AML-193 (cell line): ENCODE measurements at places on chromosomes 4 and X.

DNA sequence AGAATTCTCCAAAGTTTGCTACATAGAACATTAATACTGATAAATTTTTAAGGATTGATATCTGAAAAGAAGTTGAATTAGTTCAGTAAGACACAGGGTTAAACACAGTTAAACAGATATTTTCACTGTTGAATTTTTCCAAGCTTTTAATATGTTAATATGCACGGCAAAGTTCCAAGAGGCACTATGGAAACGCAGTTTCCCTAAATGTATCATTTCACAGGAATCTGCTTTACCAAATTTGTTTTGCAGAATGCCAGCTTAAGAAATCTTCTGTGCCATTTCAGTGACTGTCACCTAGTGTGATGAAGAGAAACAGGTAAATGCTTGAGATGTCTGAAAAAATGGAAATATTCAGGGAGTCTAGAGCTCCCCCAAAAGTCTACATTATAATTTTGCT, 395.9 kb upstream of the GRIA3 start:
- no peak for DNase-seq

DNA sequence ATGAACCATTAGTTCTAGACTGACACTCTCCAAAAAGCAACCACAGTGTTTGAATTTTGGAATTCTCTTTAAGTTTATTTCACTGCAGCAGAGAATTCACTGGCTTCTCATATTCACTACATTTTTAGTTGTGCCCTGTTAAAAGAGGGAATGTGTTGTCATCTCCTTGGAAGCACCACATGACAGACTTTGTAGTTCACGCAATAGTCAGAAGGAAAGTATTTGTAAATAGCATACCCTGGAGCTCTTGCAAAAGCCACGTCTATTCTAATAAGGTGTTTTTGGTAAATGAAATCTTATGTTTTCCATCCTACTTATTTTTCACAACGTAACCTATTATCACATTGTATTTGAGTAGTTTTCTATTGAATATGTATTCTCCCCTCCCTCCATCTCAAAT, 25.8 kb downstream of the DOCK11 start:
- no peak for DNase-seq

DNA sequence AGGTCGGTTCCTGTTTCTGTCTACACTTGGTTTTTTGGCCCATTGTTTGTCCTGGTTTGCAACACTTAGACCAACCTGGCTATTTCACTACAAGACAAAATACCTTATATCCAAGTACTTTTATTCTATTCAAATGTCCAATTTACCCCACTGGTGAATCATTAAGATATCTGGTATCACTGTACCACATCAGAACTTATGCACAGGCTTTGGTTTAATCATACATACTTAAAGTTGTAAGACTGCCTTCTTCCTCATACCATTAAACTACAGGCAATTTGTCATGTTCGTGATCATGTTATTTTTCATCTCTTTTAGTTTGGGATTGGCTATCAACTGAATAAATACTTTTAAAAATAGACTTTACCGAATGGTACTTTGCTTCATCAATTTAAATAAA, 53.0 kb upstream of the ATOH1 start:
- no peak for DNase-seq

- DNase-seq = no peak
Observed at GRCh38 chr4:16416601-16417000, 190.3 kb upstream of the TAPT1 start.

- DNase-seq = no peak
Observed at GRCh38 chr4:81164623-81165416, 50.2 kb downstream of the PRKG2 start.

DNA sequence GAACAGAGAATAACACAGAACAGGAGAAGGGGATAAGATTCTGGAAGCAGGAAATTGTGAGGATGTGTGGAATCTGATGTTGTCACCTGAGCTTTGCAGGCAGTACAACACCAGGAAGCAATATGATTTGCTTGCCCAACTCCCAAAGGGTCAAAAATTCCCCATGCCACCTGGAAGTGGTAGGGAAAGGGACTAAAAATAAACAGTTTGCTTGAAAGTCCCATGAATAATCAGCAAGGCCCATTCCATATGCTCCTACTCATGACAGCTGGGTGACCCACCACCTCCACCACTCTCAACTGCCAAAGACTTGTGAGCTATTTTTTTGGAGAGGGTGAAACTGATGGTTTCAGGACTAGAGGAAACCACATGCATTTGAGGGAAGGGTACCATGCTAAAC, 168.4 kb downstream of the KCNIP4 start:
- DNase-seq = no peak

GRCh38 chr4:47482326-47482725, 2.7 kb upstream of the ATP10D start:
- peak; percentile 19 for DNase-seq

DNA sequence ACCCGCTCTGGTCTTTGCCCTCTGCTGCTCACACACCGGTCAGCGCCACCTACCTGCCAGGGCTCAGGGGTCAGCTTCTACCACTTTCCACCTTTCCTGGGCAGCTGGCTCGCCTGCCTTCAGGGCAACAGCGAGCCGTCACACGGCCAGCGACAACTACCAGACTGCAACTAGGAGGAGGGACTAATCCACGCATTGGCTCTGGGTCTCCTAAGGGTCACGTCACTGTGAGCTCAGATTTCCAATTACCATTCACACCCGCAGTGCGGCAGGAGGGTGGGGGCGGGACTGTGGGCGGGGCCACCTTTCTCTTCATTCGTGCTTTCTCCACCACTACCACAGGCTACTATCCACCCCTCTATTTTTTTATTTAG, at the start of gene BEX5:
BEX5 (minus strand) TSS at position 172 of the 374 bp plus-strand sequence. CDS start 1,712 bp downstream, outside the sequence.
- peak; percentile 21 for DNase-seq

DNA sequence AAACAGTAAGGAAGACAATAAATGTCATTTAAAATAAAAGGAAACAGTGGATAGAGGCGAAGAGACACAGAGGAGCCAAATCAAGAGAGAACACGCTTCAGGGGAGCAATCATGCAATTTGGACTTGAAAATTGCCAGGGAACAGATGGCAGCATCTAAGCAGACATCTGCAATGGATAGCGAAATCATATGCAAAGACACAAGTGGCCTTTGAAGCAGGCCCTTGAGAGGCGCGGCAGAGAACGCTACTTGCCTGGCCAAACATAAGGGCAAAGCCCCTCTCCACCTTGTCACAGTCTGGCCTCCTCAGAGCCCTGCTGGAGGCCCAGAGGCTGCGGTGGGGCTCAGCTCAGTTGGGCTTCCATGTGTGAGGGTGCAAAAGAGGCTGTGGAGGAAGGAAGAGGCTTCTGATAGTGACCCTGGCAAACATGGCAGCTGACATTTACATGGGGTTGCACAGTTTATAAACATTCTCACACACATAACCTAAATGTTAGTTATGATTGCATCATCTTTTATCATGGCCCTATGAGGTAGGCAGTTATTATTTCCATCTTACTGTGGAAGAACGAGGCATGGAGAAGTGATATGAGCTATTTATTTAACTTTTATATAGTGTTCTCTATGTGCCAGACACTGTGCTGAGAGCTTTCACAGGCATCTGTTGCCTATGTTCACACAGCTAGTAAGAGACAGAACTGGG, 18.3 kb downstream of the ADGRG4 start:
- DNase-seq = no peak

DNA sequence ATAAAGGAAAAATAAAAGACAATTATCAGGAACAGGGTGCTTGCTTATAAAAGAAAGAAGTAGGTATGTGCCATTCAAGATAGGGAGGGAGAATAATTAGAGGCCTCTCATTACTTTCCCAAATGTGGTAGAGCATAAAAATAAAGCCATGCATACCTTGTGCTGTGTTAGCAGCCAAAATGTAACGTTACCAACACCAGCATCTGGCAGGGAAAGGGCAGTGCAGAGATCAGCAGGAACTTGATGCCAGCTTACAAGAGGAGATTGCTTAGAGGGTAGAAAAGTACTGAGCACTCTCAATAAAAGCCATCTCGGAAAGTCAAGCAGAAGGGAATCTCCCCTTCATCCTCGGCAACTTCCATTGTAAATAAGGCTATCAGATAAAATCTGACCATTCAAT, 195.6 kb downstream of the RASL11B start:
- DNase-seq = no peak

DNA sequence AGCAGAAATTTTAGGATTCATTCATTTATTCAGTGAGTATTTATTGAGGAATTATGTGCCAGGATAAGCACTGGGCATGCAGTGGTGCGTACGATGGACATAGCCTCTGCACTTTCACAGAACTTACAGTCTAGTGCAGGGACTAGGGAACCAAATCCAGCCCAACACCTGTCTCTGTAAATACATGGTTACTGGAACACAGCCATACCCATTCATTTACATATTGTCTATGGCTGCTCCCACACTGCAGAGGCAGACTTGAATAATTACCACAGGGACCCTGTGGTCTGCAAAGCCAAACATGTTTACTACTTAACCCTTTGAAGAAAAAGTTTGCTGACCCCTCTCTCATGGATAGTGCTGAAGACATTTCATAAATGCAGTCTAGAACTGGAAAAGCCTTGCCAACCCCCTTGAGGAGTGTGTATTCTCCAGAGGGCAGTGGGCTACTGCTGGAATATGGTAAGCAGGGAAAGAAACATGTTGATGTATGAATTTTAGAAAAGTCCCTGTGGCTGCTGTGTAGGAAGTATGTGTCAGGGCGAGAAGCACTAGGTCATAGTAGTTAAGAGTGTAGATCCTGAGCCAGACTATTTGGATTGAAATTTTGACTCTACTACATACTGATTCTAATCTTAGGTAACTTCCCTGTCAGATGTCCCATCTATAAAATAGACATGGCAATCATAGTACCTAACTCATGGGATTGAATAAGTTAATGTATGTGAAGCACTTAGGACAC, 75.5 kb downstream of the GALNT7 start:
- no peak for DNase-seq

DNA sequence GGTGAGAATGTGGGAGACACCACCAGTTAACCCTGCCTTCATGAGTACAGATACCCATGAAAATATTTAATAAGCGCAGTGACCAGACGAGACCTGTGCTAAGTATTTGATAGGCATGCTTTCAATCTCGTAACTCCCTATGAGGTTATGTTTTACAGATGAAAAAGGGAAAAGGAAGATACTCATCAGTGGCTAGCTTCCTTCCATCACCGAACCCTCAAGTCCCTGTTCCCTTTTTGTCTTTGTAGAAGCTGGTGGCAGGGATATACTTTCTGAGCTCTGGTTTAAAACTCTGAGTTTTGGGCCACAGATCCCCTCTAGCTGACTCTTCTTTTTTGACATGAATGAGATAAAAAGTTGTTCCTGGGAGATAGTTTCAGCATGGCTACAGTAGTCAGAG, 26.3 kb downstream of the AFF1 start:
- DNase-seq = peak; percentile 41

GRCh38 chrX:134502686-134503085, 42.7 kb downstream of the HPRT1 start:
- no peak for DNase-seq

DNA sequence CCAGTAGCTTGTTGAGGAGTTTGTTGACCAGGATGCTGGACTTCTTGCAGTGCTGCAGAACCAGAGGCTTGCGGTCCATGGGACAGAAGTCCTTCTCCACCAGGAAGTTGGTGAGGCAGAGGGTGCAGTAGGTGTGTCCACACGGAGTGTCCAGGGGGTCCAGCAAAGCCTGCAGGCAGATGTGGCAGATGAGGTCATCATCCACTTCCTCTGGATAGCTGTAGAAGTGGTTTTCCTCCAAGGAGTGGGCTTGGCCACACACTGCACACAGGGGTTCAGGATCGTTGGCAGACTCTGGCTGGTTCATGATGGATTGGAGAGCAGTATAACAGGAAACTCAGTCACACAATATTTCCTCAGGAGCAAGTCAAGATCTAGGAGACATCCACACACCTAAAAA, 17.6 kb downstream of the LNX1 start:
- no peak for DNase-seq

GRCh38 chr4:181443021-181443420, 800.2 kb upstream of the TENM3 start:
- DNase-seq = no peak

DNA sequence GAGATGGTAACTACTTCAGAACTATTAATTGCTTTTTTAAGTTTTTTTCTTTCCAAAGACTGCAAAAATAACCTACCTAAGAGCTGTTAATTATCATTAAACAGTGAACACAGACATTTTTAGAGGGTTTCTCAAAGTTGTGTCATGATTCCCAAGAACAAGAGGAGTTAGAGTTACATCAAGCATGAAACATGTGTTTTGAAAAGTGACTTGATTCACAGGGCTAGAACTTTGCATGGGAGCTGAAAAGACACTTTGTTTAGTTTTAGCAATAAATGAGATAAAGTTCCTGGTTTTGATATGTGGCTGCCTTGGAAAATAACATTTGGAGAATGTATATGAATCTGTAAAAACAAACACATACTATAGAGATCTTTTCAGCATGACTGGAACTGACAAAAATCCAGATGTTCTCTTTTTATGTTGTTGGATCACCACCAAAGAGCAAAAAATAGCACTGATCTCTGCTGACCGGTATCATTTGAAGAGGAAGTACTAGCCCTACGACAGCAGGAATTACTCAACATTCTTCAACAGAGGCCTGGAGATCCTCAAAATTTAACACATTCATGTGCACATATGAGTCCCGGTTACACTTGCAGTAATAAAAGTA, 173.0 kb upstream of the PCDH18 start:
- DNase-seq = peak; percentile 79

DNA sequence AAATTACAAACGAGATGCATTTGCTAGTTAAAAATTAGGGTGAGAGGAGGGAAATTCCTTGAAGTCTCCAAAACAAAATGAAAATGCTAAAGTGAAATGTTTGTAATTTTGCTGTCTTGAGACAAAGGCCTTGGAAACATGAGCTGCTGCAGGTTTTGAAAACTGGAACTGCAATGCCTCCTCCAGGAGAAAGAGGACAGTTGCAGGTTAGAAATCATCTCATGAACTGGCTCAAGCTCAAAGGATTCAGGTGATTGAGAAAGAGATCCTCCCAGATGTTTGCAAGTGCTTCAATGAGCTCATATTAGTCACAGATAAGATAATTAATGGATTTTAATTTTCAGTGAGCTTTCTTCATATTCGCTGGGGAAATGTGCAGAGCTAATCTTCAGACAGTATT, 32.4 kb downstream of the SMPX start:
- peak; percentile 0 for DNase-seq

DNA sequence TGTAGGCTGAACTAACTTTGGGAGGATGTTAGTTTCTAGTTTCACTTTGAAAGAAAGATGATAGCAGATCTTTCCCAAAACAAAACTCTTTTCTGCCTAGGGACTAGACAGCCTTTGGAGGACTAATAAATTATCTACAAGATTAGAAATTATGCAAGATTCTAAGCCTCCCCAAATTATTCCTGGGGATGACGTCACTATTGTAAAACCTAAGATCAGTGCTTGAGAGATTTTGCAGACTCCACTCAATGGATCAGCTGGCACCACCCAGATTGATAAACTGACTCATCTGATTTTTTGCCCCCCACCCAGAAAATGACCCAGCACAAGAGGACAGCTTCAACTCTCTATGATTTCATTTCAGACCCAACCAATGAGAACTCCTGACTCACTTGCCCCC, 1057.9 kb upstream of the DIAPH2 start:
- DNase-seq = no peak
